Ovary (tissue), 10 donors: ENCODE measurements at places on chromosomes 2 and 18. TPM values are rescaled to one million over a fixed set of nuclear protein-coding genes. Genes with fewer than 3 reads are reported as not detected.

ITGB6 gene
- total RNA-seq: 0.17 TPM

NETO1 gene
- not detected for total RNA-seq

DNA sequence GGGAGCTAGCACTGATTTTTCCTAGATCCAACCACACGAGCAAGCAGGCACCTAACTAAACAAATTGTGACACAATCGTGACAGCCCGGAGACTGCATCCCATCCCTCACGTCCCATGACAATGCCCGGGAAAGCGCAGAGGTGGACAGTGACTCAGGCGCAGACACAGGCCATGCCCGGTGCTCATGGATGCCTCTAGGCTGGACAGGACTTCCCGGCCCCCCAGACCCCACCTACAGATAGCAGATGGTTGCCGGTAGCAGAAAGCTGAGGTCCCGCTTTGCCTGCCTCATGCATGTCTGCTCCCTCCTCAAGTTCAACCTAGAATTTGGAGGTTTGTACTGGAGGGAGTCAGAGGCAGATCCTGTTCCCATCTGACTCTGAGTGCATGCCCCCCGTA lies 81.0 kb downstream of the TPO start:
- H3K27me3 ChIP-seq: no peaks in the 10 kb centered on the region
- H3K4me1 ChIP-seq: no peaks in the 10 kb centered on the region
- H3K36me3 ChIP-seq: no peaks in the 10 kb centered on the region
- no peak overlapping the region for H3K4me3 ChIP-seq

- no peak overlapping the region for H3K27ac ChIP-seq
- no peaks in the 10 kb centered on the region for H3K4me1 ChIP-seq
- no peaks in the 10 kb centered on the region for H3K27me3 ChIP-seq
- no peak overlapping the region for H3K4me3 ChIP-seq
- no peak for DNase-seq
Measured at GRCh38 chr18:53785811-53786210, 438.7 kb downstream of the MBD2 start.

DNA sequence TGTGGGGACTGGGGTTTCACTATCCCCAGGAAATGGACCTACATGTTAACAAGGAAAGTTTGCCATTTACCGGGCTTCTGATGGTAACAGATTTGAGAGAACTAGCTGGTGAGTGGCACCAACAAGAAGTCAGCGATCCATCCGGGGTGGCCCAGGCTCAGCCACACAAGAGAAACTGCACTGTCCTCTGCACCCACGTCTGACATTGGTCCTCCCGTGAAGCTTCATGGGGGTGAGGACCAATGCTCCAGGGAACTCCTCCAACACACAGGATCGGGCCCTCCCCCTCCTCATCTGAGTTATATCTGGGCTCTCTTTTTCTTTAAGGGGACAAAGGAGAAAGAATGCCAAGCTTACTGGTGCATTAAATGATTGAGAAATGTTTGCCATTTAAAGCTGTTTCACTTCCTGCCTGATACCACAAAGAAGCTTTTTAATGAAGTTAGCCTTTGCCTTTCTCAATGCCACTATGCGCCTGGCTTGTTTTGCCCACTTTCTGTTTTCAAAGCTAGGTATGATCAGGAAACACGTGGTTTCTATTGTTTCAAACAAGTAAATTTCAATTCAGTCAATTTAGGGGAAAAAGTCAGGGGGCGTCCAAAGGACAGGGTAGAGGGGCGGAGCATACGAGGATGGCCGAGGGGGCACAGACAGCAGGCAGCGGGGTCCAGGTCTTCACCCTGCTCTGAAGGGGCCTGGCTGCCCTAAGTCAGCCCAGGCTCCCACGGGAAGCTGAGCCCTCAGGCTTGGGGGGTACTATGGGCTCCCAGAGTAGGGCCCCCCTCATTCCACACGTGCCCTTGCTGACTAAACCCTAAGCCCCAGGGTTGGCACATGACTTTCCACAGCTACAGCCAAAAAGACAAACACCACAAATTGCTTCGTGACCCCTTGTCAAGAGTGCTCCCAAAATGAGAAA lies 204.0 kb upstream of the ID2 start:
- H3K27ac ChIP-seq: no peak overlapping the region
- no peak overlapping the region for H3K4me3 ChIP-seq
- no peaks in the 10 kb centered on the region for H3K36me3 ChIP-seq
- DNase-seq: peak; percentile 9
- H3K27me3 ChIP-seq: no peaks in the 10 kb centered on the region
- no peaks in the 10 kb centered on the region for H3K4me1 ChIP-seq
